ENCODE measurements at places on chromosomes 13 and 19. TPM values are rescaled to one million over a fixed set of nuclear protein-coding genes. Genes with fewer than 3 reads are reported as not detected.

Gene CLDND2
- total RNA-seq: 1.2 TPM

Gene BRCA2
- 2.8 TPM for total RNA-seq

Gene ZNF260
- 11.8 TPM for total RNA-seq

Gene SULT2A1
- not detected for total RNA-seq

Gene IGFL3
- not detected for total RNA-seq

Gene RNF225
- total RNA-seq: not detected
